ENCODE measurements at places on chromosomes 13 and 19. TPM values are rescaled to one million over a fixed set of nuclear protein-coding genes. Genes with fewer than 3 reads are reported as not detected.

DNA sequence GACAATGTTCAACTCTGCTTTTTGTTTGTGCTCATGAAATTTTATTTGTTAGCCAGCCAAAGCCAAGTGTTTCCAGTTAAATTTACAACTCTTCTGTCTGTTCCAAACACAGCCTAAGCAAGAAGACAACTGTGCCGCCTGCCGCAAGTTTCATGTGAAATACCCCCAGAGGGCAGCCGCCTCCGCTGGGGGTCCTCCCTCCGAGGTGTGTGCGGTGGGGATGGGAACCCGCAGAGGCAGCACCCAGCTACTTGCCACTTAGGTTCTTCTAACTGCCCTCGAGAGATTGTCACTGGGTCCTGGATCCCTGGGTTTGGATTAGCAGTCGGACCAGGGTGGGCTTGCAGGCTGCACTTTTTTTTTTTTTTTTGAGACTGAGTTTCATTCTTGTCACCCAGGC, 28.5 kb downstream of the ATP11A start:
- H3K27me3 ChIP-seq = no peaks in the 10 kb centered on the region
- no peak for DNase-seq
- H3K36me3 ChIP-seq = peaks cover 25% of the 10 kb centered on the region
- H3K27ac ChIP-seq = no peak overlapping the region
- H3K4me1 ChIP-seq = peaks cover 36% of the 10 kb centered on the region
- H3K4me3 ChIP-seq = no peak overlapping the region

Gene LGALS4
- 321 TPM for total RNA-seq

Gene FAM83E
- total RNA-seq = 13.3 TPM

Gene KLK6
- total RNA-seq = 350 TPM

Gene MCEMP1
- total RNA-seq = not detected

Gene ADM5
- 18.5 TPM for total RNA-seq

DNA sequence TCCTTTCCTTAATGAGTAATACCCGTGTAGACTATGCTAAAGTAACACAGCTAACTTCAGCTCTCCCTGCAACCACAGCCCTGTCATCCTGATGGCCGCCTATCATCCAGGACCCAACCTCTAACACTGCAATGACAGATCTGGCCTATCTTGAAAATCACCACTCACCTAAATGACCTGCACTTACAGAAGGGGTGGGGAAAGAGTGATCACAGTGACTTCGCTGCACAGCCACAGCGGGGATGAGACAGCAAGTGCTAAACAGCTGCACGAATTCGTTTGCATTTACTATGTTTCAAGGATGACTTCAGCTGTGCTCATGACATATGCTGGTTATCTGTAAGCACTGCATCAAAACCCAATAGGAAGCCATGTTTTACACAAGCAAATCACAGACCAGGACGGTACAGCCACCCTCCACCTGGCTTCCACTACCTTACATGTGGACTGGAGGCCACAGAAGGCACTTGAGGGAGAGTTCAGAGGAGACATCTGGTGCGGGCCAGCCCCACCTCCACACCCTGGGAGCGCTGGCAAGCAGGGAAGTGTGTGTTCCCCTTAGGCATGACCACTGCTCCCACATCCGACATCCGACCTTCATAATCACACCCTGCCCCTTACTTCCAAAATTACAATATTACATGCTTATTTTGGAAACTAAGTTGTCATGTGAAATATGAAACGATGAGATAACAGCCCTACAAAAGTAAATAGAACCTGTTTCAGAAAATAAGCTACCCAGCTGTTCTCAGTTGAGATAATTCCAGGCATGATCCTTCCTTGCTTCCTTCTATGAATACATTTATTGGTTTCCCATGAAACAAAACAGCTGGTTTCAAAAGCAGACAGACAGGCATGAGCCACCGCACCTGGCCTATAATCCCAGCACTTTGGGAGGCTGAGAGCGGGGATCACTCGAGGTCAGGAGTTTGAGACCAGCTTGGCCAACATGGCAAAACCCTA, 95.7 kb downstream of the STK24 start:
- no peak for DNase-seq
- no peaks in the 10 kb centered on the region for H3K27me3 ChIP-seq
- H3K4me3 ChIP-seq = no peak overlapping the region
- peaks cover 18% of the 10 kb centered on the region for H3K4me1 ChIP-seq

- H3K36me3 ChIP-seq = peaks cover 43% of the 10 kb centered on the region
- H3K4me3 ChIP-seq = peak overlapping the region; percentile 68
- H3K27me3 ChIP-seq = no peaks in the 10 kb centered on the region
- peak; percentile 41 for DNase-seq
- peak overlapping the region; percentile 61 for H3K27ac ChIP-seq
- H3K4me1 ChIP-seq = peaks cover 31% of the 10 kb centered on the region
Measured at GRCh38 chr19:342801-343421, 1.7 kb downstream of the MIER2 start.

DNA sequence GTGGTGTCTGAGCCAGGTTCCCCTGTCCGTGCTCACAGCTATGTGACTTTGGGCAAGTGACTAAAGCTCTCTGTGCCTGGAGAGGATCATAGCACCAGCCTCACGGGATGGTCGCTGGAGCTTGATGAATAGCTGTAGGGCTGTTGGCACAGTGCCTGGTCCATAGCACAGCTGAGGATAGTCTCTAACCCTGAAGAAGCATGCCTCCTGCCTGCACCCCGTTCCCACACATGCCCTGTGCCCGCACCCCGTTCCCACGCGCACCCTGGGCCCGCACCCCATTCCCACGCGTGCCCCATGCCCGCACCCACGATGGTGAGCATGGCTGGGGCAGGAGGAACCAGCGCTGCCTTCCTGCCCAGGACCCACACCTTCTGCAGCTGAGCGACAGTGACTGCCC, 63.7 kb upstream of the F7 start:
- no peaks in the 10 kb centered on the region for H3K4me1 ChIP-seq
- H3K36me3 ChIP-seq = no peaks in the 10 kb centered on the region
- H3K27ac ChIP-seq = no peak overlapping the region
- DNase-seq = no peak

DNA sequence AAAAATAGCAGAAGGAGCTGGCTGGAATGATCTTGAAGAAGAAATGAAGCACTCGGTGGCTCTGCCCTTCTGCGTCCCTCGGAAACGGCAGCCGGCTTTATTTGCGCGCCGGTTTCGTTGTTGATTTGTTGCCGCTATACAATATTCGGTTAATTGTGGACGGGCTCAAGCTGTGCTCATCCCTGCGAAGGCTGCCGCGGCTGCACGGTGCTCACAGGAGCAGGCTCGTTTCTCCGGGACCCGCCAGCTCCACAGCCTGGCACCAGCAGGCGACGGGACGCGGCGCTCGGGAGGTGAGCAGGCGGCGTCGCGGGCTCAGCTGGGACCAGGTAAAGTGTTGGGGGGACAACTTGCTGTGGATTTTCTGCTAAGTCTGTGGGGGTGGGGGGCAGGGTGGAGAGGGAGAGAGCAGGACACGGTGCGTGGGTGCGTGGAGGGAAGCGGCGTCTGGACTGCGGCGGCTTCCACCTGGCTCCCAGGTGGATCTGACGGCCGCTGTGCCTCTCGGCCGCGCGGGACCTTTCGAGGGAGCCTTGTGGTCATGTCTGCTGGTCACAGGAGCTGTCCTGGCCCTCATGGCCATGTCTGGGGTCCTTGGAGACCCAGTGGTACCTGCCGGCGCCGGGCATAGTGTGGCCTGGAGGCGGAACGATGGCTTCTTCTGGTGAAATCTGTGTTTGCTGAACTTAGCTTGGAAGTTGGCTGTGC, 90.9 kb downstream of the TEX29 start:
- no peak overlapping the region for H3K4me3 ChIP-seq
- H3K4me1 ChIP-seq = no peaks in the 10 kb centered on the region
- peaks cover 11% of the 10 kb centered on the region for H3K27me3 ChIP-seq
- no peak for DNase-seq
- H3K36me3 ChIP-seq = no peaks in the 10 kb centered on the region

Gene FCGBP
- 5.3 TPM for total RNA-seq

DNA sequence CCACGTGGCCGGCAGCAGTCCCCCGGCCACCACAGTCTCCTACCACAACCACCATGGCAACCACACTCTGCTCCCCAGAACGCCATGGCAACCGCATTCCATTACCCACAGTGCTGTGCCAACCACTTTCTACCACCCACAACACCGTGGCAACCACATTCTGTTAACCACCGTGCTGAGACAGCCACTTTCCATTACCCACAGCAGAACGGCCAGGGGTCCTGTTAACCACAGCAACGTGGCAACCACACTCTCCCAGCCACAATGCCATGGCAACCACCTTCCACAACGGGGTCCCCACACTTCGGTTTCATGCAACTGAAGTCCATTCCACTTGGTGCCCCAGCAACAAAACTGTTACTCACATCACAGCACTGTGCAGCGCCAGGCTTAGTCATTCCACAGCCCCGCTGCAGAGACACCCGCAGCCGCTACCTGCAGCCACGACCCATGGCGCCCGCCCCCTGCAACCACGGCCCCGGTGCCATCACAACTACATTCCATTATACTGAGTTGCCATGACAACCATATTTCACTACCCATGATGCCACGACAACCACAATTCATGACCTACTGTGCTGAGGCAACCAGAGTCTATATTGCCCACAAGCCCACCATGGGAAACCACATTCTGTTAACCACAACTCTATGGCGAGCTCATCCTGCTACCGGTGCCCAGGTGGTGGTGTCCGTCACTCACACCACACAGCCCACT, 10.0 kb downstream of the DPF1 start:
- peaks cover 10% of the 10 kb centered on the region for H3K4me1 ChIP-seq
- H3K27ac ChIP-seq = peak overlapping the region; percentile 16
- peaks cover 50% of the 10 kb centered on the region for H3K27me3 ChIP-seq

Gene DZIP1
- total RNA-seq = 10.2 TPM

Gene SULT2A1
- total RNA-seq = not detected

DNA sequence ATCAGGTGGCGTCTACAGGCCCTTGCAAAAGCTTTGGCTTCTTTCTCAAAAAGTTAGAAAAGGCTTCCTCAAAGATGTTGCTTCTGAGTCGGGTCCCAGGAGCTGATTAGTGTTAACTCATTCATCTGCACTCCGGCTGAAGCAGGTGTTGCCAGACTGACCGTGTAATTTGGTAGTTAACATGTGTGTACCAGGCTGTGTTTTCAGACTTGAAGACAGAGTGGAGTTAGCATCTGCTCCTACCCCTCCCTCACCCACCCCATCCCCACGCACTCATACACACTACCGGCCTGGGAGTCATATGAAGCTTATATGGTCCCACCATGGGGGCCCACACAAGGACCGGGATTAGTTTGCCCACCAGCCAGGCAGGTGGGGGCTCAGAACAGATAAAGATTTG, 111.5 kb downstream of the DNAJC15 start:
- no peak for DNase-seq
- no peak overlapping the region for H3K27ac ChIP-seq
- H3K27me3 ChIP-seq = peaks cover 14% of the 10 kb centered on the region
- no peak overlapping the region for H3K4me3 ChIP-seq
- no peaks in the 10 kb centered on the region for H3K36me3 ChIP-seq

DNA sequence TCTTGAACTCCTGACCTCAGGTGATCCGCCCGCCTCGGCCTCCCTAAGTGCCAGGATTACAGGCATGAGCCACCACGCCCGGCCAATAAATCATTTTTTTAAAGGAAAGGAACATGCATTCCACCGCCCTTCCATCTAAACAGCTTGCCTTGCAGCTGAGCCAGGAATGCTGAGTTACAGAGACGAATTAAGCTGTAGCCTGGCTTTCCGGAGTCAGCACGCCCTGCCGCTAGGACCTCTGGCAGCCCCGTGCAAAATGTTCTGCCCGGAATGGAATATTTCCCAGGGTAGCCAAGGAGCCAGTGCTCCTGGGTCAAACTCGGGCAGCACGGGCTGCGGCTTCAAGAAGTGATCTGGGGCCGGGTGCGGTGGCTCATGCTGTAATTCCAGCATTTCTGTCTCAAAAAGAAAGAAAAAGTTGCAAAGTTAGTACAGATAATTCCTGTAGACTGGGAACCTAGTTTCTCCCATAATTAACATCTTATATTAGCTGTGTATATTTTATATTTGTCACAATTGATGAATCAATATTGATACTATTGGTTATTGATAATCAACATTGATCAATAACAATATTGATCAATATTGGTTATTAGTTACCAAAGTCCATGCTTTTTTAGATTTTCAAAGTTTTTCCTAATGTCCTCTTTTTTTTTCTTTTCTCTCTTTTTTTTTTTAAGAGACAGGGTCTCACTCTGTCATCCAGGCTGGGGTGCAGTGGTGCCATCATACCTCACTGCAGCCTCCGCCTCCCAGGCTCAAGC, 19.2 kb downstream of the ATCAY start:
- no peak overlapping the region for H3K4me3 ChIP-seq
- H3K27me3 ChIP-seq = peaks cover 31% of the 10 kb centered on the region
- H3K27ac ChIP-seq = no peak overlapping the region
- no peaks in the 10 kb centered on the region for H3K36me3 ChIP-seq
- DNase-seq = no peak

- no peaks in the 10 kb centered on the region for H3K27me3 ChIP-seq
- no peaks in the 10 kb centered on the region for H3K4me1 ChIP-seq
- H3K27ac ChIP-seq = peak overlapping the region; percentile 99
- peak overlapping the region; percentile 100 for H3K4me3 ChIP-seq
- DNase-seq = peak; percentile 27
Measured at GRCh38 chr19:16185768-16186123, 536 bp downstream of the FAM32A start.

Gene ZNF83
- total RNA-seq = 9.5 TPM

DNA sequence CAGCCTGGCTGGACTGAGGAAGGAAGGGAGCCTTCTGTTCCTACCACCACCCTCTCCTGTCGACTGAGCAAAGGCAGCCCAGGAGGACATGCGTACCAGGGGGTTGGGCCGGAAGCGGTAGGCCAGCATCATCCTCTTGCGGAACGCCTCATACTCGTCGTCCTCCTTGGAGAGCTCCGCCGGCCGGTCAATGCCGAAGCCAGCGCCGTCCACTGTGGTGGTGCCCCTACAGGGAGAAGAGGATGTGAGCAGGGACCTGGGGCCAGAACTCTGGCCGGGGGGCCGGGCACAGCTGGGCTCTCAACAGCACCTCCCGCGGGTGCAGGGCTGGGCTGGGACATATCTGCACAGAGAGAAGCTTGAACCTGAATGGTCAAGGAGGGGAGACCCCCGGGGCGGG, 3.8 kb upstream of the TM6SF2 start:
- no peak overlapping the region for H3K4me3 ChIP-seq
- peaks cover 5% of the 10 kb centered on the region for H3K36me3 ChIP-seq
- H3K4me1 ChIP-seq = no peaks in the 10 kb centered on the region

Gene F7
- not detected for total RNA-seq
